Stimulated activated CD4-positive, alpha-beta T cell treated with anti-CD3 and anti-CD28 coated beads, TNF-alpha, amount 100 ng/mL, for 24 hours (primary cell): ENCODE measurements at places on chromosomes 16 and 17.

DNA sequence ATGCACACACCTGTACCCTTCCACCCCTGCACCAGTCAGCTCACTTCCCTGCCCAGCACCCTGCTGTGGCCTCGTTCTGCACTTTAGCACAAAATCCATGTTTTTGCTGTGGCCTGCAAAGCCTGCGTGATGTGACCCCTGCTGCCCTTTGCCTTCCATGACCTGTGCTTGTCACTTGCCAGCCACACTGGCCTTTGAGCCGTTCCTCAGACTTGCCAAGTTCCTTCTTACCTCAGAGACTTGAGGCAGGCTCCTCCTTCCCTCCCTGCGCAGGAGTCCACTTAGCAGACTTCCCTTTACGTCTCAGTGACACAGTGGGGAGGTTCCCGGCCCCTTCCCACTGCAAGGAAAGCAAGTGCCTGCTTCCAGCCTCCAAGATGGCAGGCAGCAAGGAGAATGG lies 134.7 kb downstream of the SNX29 start:
- DNase-seq, result no peak

GRCh38 chr17:40068917-40069750 lies 6.4 kb downstream of the THRA start:
- peak; percentile 81 for DNase-seq

GRCh38 chr16:64363039-64363438 lies 758.8 kb downstream of the CDH11 start:
- DNase-seq, result no peak

DNA sequence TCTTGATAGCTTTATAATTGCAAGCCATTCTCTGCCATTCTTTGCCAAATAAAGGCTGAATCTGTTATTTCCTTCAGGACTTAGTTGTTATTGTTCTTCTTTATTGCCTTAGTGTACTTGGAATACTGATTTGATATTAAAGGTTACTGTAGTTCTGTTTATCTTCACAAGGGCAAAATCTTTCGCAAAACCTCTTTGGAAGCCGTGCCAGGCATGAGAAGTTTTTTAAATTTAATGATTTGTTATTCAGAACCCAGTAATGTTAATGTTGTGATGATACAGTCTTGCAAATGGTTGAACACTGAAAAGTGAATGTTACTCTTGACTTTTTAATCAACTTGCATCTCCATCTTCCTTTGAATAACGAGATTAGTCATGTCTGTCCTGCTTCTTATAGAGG lies 1225.2 kb upstream of the GOT2 start:
- no peak for DNase-seq

DNA sequence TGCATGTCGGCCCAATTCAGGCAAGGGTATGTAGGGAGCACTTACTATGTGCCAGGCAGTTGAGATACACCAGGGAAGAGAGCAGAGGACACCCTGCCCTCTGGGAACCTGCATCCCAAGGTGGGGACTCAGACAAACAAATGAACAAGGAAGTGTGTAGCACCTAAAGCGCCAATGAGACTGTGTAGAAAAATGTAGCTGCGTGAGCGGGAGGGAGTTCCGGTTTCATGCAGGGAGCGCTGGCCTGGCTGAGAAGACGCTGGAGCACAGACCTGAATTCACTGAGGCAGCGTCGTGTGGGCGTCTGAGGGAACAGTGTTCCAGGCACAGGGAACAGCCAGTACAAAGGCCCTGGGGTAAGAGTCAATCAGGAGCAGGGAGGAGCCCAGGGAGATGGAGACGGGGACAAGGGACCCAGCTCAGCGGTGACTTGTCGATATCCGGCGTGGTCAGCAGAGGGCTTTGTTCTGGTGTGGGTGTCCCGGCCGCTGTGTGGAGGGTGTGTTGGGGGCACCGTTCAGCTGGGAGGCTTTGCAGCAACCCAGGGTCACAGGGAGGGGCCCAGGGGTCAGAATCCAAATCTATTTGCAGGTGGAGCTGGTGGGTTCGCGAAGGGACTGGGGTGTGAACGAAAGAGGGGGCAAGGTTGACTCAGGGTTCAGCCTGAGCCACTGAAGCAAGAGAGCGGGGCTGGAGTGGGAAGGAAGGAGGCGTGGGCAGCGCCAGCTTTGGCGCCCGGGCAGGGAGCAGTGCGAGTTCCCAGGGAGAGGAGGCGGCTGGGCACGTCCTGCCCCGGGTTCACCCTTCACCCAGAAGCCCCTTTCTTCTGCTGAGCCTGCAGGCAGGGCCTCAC lies 17.8 kb upstream of the OSGIN1 start:
- no peak for DNase-seq

DNA sequence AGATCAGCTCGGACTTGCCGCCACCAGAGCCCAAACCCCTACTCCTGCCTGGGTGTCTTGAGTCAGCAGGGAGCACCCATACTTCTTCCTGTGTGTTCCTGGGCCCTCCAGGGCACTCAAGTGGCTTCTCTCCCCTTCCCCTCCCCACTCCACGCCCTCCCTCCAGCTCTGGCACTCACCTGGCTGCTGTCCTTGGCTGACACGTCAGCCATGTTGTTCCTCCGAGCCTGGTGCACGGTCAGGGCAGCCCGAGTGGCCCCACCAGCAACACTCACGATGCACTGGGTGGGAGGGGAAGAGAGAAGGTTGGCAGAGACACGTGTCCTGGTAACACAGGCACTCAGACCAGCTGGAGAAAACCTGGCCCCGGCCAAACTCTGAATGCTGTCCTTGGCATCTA lies 11.5 kb downstream of the RUSF1 start:
- DNase-seq, result no peak

GRCh38 chr17:43648916-43649315 lies 12.8 kb downstream of the MEOX1 start:
- no peak for DNase-seq

- no peak for DNase-seq
Observed at GRCh38 chr17:1413281-1413791, 13.3 kb upstream of the YWHAE start.

DNA sequence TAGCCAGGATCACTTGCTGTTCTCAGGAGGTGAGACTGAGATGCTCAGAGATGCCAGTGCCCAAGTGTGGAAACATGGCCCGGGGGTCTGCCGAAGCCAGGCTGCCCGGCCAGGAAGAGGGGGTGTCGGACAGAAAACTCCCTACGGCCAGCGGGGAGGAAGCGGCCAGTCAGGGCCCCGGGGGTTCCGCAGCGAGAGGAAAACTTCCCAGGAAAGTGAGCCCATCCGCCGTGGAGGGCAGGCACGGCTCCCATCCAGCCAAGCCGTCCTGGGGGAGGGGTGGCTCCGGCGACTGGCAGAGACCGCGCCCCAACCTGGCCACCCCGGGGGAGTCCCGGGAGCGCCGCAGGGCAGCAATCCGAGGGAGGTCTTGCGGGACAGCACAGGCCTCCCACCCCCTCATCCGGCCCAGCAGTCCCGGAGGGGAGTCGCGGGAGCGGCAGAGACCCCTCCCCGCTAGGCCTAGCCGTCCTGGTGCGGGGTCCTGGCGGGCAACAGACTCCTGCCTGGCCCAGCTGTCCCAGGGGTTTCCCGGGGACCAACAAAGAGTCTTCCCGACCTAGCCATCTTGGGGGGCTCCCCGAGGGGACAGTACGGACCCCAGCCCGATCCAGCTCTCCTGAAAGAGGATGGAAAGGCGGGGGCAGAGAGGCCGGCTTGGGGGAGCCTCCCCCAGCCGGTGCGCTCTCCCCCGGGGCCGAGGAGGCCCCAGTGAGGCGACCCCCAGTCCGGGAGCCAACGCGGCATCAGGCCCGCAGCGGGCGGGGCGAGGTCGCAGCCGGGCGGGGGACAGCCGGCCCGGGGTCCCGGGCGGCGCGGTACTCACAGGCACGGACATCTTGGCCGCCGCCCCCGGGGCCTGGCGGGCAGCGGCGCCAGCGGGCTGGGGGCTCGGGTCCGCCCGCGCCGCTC lies 13.8 kb upstream of the BCAR1 start:
- no peak for DNase-seq

DNA sequence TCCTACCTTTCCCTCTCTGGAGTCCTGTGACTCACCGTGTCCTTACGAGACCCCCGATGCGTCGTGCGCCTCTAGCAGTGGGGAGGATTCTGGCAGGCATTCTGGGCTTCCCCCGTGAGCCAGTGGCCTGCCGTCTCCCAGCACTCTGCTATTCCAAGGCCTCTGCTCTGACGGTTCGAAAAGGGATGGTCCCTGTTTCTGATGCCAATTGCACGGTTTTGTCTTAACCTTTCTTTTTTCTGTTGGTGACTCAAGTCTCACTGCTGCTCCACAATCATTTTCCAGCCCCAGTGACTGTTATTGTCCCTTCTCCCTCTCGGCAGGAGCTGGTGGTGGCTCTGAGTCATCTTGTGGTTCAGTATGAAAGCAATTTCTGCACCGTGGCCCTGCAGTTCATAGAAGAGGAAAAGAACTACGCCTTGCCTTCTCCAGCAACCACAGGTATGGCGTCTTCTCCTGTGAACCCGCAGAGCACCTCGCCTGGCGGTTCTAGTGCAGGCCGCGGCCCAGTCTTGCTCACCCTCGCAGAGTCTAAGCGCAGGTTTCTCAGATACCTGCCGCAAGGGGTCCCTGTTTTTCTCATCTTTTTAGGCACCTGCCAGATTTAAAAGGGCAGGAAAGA lies 100.1 kb upstream of the CHMP6 start:
- DNase-seq, result peak; percentile 58

- no peak for DNase-seq
Observed at GRCh38 chr17:8588877-8589554, 41.5 kb downstream of the MYH10 start.

- no peak for DNase-seq
Observed at GRCh38 chr17:74475189-74475588, 8.8 kb downstream of the CD300A start.
